ENCODE measurements at places on chromosomes 3 and 15. TPM values are rescaled to one million over a fixed set of nuclear protein-coding genes. Genes with fewer than 3 reads are reported as not detected.

The MYD88 gene
- polyA plus RNA-seq = 15.5 TPM

The PPP1R14D gene
- polyA plus RNA-seq = not detected

The MST1 gene
- 5.9 TPM for polyA plus RNA-seq

DNA sequence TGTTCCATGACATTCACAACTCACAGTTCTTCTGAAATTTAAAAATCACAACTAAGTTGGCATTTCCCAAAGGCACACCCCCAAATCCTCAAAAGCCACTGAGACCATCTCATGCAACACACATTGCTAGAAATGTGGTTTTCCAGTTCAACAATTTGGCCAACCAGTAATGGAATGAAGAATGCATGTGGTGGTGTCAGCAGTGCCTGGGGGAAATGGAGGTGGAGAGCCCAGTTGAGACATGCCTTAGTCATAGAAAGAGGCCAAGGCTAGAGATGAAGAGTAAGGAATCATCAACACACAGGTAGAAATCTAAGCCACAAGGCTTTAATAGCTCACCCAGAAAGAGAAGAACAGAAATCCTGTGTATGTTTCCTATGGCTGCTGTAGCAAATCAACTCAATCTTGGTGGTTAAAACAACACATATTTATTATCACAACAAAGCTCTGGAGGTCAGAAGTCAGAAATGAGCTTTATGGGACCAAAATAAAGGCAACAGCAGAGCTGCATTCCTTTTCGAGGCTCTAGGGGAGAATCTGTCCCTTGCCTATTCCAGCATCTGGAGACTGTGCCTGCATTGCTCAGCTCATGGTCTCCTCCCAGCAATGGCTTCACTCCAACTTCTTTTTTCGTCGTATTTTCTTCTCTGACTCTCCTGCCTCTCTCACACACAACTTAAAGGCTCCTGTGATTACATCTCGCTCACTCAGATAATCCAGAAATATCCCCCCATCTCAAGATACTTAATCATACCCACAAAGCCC is 54.0 kb downstream of the SNTN start:
- H3K36me3 ChIP-seq = no peaks in the 10 kb centered on the region
- no peak for DNase-seq

GRCh38 chr3:104796556-104796955 is 570.2 kb upstream of the ALCAM start:
- no peaks in the 10 kb centered on the region for H3K36me3 ChIP-seq
- H3K4me3 ChIP-seq = no peak overlapping the region

GRCh38 chr3:15310491-15311370 is 21.7 kb downstream of the SH3BP5 start:
- H3K4me1 ChIP-seq = peaks cover 19% of the 10 kb centered on the region
- no peaks in the 10 kb centered on the region for H3K36me3 ChIP-seq
- no peaks in the 10 kb centered on the region for H3K27me3 ChIP-seq

- no peak overlapping the region for H3K4me3 ChIP-seq
- DNase-seq = no peak
- no peaks in the 10 kb centered on the region for H3K4me1 ChIP-seq
Observed at GRCh38 chr3:25380222-25380739, 47.8 kb upstream of the RARB start.

- no peak for DNase-seq
- no peaks in the 10 kb centered on the region for H3K4me1 ChIP-seq
- H3K27me3 ChIP-seq = no peaks in the 10 kb centered on the region
- no peak overlapping the region for H3K27ac ChIP-seq
Observed at GRCh38 chr3:118511402-118511801, 523.2 kb downstream of the IGSF11 start.

DNA sequence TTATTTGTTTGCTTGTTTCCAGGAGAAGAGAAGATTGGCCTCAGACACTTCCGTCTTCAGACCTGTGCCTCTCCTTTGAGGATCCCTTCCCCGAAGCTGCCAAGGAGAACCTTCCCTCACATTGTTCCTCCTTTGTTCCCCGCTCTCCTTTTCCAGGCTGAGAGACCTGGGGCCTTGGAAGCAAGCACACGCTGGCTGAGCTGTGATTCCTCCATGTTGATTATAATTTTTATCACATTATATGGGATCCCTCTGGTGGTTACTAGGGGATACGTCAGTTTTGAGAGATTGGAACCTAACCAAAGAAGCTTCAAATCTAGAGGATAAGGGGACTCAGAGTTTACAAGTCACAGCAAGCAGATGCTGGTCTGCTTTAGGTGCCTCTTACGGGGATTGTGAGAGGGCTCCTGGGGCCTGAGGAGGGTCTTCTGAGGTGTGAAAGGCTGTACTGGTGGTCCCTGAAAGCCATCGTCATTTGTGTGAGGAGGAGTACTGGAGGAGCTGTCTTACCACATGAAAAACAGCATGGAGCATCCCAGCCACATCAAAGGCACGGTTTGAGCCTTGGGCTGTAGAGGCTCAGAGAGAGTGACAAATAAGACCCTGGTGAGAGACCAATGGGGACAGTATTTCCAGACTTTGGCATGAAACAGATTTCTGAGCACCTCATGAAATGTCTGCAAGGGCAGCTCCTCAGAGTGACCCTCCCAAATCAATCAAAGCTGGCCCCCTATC is 760.1 kb upstream of the CFAP20DC start:
- no peaks in the 10 kb centered on the region for H3K27me3 ChIP-seq
- no peak overlapping the region for H3K27ac ChIP-seq
- peak; percentile 61 for DNase-seq
